HAP-1 (cell line): ENCODE measurements at places on chromosomes 12 and 14.

DNA sequence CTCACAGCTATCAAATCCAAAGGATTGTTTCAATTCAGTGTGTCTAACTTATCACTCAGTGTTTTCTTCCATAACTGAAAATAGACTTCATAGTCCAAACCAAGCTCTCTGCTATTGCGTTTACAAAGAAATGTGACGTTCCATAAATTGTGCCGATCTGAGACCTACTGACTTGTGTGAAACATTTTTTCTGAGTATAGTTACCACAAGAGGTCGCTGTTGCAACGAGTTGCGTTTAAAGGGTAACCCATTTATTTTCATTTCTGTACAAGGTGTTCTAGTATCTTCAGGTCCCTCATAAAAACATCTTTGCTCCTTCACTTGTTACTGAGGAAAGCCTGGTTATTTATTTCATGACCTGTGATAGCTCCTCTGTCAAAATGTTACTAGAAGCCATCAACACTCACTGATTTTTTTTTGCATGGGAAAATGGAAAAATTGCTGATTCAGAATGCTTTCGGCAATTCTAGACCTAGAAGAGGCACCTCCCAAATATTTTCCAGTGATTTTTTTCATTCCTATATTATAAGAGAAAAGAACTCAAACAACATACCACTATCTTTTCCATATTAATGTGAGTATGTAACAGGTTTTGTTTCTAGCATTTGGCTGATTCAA lies 60.9 kb upstream of the OR4E1 start:
- DNase-seq = peak; percentile 41

DNA sequence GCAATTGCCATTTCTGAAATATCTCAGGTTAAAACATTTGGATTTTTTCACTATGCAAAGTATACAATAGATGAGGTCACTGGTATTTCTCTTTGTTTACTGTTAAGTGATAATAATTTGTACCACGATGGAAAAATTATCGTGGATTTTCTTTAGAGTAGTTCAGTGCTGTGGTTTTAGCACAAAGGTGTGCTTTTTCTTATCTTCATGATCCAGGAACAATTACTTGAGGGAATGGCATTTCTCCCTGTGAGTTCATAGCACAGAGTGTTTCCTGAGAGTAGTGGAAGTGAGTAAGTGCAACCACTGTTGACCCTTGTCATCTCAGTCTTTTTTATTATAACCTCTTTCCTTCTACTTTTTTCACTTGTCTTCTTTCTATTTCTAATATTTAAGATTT lies 86.8 kb downstream of the FGD4 start:
- no peak for DNase-seq

- DNase-seq = no peak
Observed at GRCh38 chr12:47160316-47161244, 80.8 kb upstream of the AMIGO2 start.

- DNase-seq = no peak
Observed at GRCh38 chr12:118282767-118283166, 89.9 kb downstream of the TAOK3 start.

GRCh38 chr12:124599074-124599999 lies 31.9 kb upstream of the NCOR2 start:
- DNase-seq = no peak

DNA sequence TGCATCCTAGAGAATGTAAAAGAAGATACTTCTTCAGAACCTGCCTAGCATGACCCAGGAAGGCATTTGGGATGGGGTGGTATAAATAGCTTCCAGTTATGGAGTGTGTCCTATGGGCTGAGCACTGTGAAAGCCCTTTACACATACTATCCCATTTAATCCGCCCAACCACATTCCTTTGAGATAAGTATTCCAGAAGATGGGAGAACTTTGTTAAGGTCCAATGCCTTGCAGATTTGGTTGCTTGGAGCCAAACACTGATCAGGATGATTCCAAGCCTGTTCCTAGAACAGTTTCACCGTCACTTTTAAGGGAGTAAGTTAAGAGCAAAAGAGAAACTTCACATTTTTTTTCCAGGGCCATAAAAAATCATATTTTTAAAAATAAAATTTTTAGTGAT lies 82.5 kb upstream of the CLMN start:
- no peak for DNase-seq

DNA sequence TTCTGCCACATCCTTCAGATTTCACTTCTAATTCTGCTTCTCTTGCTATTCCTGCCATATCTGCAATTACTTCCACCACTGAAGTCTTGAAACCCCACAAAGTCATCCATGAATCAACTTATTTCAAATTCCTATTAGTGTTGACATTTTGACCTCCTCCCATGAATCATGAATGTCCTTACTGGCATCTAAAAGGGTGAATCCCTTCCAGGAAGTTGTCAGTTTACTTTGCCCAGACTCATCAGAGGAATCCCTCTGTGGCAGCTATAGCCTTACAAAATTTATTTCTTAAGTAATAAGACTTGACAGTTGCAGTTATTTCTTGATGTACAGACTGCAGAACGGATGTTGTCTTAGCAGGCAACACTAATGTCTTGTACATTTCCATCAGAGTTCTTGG lies 162.9 kb downstream of the PCNX1 start:
- no peak for DNase-seq

- no peak for DNase-seq
Observed at GRCh38 chr14:21771671-21772070, 98.1 kb upstream of the OR4E1 start.

- no peak for DNase-seq
Observed at GRCh38 chr12:1929985-1930802, 11.7 kb upstream of the CACNA2D4 start.

- no peak for DNase-seq
Observed at GRCh38 chr14:34781242-34781641, 66.8 kb upstream of the CFL2 start.
